ENCODE measurements at places on chromosomes 3 and 15.

DNA sequence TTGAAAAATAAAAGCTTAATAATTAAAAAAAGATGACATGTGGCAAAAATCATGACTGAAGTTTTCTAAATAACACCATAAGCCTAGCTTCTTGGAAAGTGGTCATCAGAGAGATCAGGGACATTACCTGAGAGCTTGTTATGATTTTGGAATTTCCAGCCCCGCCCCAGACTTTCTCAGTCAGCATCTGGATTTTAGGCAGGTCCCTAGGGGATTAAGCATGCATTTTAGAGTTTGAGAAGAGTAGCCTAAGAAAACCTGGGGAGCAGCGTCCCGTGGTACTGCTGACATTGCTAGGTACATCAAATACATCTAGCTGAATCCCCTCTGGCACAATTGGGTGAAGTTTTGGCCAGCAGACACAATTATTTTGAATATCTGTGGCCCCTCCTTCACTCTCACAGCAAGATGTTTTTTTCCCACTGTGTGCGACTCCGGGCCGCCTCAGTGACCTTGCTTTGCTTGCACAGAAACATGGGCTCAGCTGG, 58.7 kb upstream of the MEF2A start:
- no peak for DNase-seq

GRCh38 chr3:24220859-24221657, 273.6 kb downstream of the THRB start:
- no peak for DNase-seq

GRCh38 chr3:39216176-39216790, 23.9 kb upstream of the XIRP1 start:
- no peak for DNase-seq

DNA sequence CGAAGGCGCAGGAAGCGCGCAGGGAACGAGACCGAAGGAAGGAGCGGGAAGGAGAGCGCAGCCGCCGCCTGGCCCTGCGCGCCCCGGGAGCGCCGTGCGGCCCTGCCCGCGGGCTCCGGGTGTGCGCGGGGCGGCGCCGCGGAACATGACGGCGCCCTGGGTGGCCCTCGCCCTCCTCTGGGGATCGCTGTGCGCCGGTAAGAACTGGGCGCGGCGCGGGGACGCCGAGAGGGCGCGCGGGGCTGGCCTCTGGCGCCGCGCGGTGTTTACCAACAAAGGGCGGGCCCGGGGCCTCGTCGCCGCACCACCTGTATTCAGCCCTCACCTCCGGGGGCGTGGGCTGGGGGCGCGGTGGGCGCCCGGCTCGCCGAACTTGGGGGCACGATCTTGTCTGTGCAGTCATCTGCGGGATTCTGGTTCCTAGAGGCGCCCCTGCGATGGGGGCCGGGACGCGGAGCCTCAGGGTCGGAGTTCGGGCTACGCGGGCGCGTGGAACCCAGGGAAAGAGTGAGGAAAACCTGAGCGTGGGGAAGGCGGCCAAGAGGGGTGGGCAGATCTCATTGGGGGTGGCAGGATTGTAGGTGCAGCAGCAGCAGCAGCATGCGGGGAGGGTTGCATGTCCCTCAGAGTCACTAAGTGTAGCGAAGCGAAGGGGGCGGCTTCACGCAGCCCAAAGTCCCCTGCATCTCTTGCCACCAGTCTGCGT, 641 bp downstream of the ACVR2B start:
- DNase-seq, result peak; percentile 54

- DNase-seq, result no peak
Observed at GRCh38 chr3:174242311-174243041, 616.7 kb upstream of the NAALADL2 start.

- no peak for DNase-seq
Observed at GRCh38 chr15:39270934-39271333, 309.9 kb upstream of the THBS1 start.

DNA sequence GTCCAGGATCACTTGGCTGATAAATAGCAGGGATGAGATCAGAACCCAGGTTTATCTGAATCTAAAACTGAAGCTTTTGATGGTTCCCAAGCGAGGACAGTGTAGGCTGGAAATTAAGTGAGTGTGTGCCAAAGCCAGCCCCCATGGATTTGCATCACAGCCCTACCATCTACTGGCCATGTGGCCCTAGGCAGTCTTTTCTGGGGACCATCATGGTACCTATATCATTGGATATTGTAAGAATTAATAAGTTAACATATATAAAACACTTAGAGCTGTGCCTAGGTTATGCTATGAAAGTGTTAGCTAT, 32.8 kb upstream of the SSR3 start:
- DNase-seq, result no peak

- DNase-seq, result no peak
Observed at GRCh38 chr3:136778865-136779264, 26.7 kb upstream of the STAG1 start.

DNA sequence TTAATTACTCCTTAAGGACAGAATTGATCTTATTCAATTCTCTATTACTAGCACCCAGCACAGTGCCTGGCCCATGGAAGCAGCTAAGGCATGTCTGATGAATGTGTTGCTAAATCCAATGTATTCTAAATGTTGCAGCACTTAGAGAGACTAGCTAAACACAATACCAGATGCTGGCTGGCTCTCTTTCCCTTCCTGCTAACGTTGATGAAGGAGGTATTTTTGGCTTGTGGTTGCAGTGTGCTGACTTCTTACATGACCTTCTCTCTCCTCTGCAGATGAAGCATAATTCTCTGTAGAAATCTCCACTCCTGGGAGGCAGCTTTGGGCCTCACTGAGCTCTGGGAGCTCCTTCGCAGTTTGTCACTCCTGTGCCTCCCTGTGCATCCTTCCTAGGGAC, 183.6 kb downstream of the PEX5L start:
- DNase-seq, result peak; percentile 45

- DNase-seq, result no peak
Observed at GRCh38 chr15:74042603-74043424, 39.5 kb downstream of the GOLGA6A start.

GRCh38 chr15:43981576-43981975, 154.8 kb downstream of the WDR76 start:
- DNase-seq, result no peak

DNA sequence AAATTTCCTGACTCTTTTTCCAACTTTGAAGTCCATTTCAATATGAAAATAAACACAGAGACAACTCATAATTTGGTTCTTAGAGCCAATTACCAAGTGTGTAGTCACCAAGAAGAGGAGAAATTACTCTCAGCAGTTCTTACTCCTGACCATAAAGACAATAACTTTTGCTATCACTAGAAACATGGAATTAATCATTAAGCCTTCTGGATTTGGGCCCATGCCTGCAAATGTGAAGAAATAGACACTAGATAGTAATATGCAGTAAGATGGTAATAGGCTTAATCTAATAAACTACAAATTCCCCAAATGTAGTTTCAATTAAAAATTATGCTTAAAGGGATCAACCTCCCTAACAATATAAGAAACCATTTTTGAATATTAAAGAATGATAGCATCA, 185.1 kb upstream of the AGTR1 start:
- no peak for DNase-seq

GRCh38 chr15:77709135-77709886, 76.6 kb upstream of the LINGO1 start:
- no peak for DNase-seq

GRCh38 chr15:60651101-60651500, 172.2 kb upstream of the ICE2 start:
- no peak for DNase-seq

GRCh38 chr3:23837286-23837685, 31.5 kb downstream of the UBE2E1 start:
- no peak for DNase-seq

- DNase-seq, result no peak
Observed at GRCh38 chr15:74294010-74294409, 57.9 kb downstream of the CCDC33 start.

- DNase-seq, result no peak
Observed at GRCh38 chr3:125191730-125192129, 20.8 kb downstream of the SLC12A8 start.

- no peak for DNase-seq
Observed at GRCh38 chr15:70201425-70201775, 103.7 kb upstream of the TLE3 start.

DNA sequence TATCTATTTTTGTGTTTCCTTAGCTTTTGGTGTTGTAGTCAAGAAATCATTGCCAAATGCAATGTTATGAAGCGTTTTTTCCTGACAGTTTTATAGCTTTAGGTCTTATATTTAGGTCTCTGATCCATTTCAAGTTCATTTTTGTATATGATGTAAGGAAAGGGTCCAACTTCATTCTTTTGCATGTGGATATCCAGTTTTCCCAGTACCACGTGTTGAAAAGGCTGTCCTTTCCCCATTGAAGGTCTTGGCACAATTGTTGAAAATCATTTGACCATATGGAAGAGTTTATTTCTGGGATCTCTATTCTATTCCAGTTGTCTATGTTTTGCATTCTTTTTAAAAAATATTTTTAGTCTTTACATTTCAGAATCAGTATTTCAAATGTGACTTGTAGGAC, 14.6 kb upstream of the SNRPN start:
- DNase-seq, result no peak

DNA sequence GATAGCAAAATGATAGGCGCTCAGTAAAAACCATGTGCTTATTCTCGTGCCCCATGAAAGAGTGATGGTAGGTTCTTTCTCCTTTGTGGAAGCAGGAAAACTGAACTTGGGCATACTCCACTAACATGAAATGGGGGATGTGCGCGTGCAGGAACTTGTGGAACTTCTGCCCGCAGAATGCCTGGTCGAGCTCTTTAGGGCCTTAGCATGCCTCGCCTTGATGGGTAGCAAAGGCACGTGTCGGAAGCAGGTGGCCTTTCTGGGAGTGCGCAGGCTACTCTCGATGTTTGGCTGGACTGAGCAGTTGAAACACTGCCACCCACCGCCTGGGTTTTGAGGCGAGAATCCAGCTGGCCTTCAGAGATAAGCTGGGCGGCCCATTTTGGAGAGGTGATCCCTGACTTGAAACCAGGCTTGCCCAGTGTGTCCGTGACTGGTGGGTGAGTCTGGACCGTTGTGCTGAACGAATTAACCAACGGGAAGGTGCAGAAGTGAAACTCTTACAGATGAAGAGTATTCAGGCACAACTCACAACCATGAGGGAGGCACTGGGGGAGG, 842 bp downstream of the PCCB start:
- DNase-seq, result peak; percentile 64

DNA sequence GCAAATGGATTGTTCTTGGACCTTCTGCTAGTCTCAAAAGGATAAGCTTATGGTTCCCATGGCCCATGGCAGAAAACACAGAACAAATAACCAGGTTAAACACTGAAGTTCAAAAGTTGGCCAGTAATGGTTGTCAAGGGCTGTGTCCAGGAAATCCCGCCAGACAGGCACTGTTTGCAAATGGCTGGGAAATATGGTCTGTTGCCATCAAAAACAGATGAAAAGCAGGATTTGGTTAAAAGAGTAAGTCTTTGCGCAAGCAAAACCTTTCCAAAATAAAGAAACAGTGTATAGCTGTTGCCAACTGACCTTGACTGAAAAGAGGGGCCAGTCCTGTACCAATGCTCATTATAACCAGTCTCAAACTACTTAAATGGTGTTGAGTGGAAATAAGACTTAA, 58.6 kb downstream of the WWTR1 start:
- DNase-seq, result peak; percentile 60

- peak; percentile 61 for DNase-seq
Observed at GRCh38 chr3:157438194-157438730, 1.6 kb downstream of the PTX3 start.

- DNase-seq, result peak; percentile 26
Observed at GRCh38 chr15:99432271-99433025, 133.3 kb upstream of the MEF2A start.

- DNase-seq, result no peak
Observed at GRCh38 chr3:55963601-55964000, 476.5 kb upstream of the WNT5A start.

DNA sequence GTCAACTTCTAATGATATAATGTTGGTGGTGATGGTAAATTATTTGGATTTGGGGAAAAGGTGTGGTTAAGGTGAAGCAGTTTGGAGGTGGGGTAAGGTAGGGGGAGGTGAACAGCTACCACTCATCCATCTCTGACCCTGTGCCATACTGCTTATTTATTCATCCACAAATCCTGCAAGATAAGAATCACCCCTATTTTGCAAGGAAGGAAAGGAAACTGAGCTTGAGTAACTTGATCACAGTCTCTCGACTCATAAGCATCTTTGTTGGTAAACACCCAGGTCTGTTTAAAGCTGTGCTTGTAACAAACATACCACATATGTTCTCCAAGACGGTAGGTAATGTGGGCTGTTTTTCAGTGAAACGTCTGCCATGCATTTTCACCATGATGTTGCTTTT, 67.3 kb downstream of the PTPRG start:
- no peak for DNase-seq

DNA sequence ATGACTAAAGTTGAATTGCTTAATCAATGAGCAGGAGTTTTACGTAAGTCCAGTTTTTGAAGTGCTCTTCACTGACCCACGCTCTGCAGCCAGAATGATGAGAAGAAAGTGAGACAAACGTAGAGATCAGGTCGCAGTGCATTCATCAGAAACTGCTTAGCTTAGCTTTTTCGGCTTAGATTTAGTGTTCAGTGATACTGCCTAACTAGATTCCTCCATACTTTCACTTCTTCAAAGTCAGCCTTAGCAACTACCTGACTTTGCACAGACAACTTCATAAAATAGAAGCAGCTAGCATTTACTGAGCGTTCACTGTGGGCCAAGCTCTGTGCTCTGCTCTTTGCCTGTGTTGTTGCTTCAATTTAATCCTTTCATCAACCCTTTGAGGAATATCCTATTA, 116.1 kb downstream of the KCNH8 start:
- no peak for DNase-seq

- no peak for DNase-seq
Observed at GRCh38 chr3:32325201-32325600, 66.5 kb upstream of the CMTM7 start.

GRCh38 chr3:85090495-85090894, 131.7 kb downstream of the CADM2 start:
- no peak for DNase-seq

DNA sequence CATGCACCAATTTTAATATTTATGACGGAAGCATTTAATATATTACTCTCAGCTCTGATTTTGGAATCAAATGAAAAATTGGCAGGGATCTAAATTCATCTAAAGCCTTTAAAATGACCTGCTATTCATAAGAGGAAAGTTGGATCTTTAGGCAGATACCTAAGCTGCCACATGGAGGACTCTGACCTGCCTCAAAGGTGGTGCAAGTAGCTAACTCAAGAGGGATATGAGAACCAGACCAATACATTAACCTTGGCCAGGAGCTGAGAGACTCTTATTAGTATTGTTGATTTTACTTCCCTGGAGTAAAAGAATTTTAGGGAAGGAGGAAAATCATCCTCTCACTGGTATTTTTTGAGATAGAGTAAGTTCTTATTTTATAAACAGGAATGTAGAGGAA, 17.7 kb downstream of the ZNF654 start:
- DNase-seq, result no peak

DNA sequence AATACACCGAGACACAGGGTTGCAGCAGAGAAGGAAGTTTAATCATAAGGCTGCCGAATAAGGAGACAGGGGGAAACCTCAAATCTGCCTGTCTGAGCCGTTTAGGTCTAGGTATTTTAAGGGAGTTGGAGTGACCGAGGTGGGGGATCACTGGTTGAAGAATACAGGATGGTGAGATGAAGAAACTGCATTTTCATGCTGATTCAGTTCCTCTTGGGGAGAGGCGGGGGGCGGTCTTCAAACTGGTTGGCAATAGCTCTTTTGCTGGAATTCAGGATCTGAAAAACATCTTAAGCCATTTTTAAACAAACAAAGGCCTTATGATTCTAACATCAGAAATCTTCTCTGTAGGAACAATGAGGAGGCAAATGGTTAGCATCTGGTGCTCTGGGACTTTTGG, 699.5 kb upstream of the CFAP20DC start:
- DNase-seq, result no peak

- no peak for DNase-seq
Observed at GRCh38 chr15:101000271-101000681, 81.1 kb downstream of the LRRK1 start.

GRCh38 chr3:13825311-13825579, 54.6 kb downstream of the WNT7A start:
- DNase-seq, result no peak

All from left hindlimb (tissue), 1 donor.